ENCODE measurements at places on chromosomes 13 and 19.

- no peak for DNase-seq
Measured at GRCh38 chr19:31668921-31669320, 319.7 kb upstream of the TSHZ3 start.

- DNase-seq, result no peak
Measured at GRCh38 chr19:52603558-52604207, 33.6 kb downstream of the ZNF701 start.

DNA sequence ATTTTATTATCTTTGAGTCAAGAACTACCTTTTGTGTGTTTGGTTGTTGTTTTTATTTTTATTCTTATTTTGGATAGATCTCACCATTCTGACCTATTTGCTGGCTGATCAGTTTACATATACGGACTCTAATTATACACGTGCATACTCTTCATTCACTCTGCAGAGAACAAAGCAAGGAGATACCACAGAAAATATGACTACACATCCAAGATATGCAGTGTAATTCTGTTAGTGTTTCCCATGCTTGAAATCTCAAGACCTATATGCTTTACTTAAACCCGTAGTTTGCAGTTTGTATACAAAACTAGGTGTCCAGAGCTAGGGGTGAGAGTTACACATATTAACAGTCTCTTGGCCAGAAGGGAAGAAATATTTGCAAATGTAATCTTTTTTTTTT, 205.5 kb downstream of the DCLK1 start:
- DNase-seq, result no peak

GRCh38 chr19:16338470-16339360, 14.1 kb downstream of the KLF2 start:
- DNase-seq, result peak; percentile 70

- DNase-seq, result no peak
Measured at GRCh38 chr19:45500918-45501729, 2.9 kb downstream of the PPM1N start.

GRCh38 chr13:22447132-22447886, 733.5 kb upstream of the SGCG start:
- no peak for DNase-seq

DNA sequence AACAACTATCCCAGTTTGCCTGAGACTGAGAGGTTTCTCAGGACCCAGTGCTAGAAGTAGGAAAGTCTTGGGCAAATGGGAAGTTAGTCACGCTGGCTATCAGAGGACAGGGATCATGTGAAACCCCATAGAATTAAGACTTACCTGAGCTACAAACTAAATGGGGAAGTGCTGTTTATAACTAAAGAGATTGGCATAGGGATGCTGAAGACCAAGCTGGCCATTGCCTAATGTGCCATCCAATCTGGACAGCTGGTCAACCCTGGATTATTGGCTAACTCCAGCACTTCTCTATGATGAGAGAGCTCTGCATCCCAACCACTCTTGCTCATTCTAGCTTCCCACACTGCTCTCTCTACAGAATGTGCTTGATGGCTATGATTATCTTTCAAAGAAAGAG, 216.1 kb downstream of the TDRD3 start:
- no peak for DNase-seq

DNA sequence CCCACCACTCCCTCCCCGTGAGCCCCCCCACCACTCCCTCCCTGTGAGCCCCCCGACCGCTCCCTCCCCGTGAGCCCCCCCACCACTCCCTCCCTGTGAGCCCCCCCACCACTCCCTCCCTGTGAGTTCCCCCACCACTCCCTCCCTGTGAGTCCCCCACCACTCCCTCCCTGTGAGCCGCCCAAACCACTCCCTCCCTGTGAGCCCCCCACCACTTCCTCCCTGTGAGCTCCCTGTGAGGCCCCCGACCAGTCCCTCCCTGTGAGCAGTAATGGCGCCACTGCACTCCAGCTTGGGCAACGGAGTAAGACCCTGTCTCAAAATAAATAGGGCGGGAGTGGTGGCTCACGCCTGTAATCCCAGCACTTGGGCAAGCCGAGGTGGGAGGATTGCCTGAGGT, 9.9 kb downstream of the ABCA7 start:
- no peak for DNase-seq

- peak; percentile 23 for DNase-seq
Measured at GRCh38 chr19:10871711-10872545, 575 bp downstream of the CARM1 start.

GRCh38 chr19:30105727-30106126, 163.7 kb downstream of the URI1 start:
- no peak for DNase-seq

DNA sequence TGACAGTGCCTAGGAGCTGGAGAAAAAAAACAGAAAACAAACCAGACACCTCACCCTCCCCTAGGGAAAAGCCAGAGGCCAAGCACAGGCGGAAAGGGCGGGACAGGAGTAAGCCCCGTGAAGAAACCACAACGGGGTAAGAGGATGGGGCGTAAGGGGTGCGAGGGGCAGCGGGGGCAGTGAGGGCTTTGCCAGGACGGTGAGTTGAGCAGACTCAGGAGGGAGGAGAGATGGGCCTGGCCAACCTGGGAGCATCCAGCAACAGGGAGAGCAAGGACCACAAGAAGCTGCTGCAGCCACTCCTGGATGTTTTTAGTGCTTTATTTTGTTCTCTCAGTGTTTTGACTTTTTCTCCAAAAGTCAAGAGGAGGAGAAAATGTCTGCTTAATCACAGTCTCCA, 114.1 kb upstream of the SOX1 start:
- no peak for DNase-seq

DNA sequence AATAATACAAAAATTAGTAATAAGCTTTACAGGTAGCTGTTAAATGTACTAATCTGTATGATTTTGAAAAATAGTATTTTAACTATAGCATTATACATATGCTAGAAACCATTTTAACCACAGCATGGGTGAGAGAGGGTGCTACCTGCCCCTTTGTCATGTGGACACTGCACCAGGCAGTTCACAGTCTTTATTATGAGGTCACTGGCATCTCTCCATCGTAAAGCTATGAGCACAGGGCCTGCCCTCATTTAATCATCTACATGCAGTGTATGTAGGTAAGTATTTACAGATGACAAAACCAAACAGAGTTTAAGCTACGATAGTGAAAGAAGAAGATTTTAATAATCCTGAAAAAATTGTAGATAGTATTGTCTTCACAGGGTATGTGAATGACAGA, 21.7 kb downstream of the EDNRB start:
- no peak for DNase-seq

DNA sequence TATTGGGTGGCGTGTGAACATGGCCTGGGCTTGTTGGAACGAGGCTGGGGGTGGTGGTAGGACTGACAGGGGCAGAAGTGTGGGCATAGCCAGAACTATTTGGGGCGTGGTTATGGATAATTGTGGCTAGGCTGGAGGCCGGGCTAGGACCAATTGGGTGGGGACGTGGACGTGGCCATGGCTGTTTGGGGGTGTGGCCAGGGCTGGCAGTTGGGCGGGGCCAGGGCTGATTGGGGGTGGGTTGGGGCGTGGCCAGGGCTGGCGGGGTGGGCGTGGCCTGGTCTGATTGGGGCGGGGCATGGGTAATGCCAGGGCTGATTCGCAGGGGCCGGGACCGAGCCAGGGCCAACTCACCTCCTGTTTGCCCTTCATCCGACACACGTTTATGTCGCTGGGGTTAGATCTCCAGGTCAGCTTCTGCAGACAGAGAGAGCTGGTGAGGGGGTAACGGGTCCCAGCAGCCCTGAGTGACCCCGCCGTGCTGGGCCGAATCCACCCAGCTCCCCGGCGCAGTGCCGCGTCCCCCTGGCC, 2.8 kb downstream of the SEMA6B start:
- no peak for DNase-seq

DNA sequence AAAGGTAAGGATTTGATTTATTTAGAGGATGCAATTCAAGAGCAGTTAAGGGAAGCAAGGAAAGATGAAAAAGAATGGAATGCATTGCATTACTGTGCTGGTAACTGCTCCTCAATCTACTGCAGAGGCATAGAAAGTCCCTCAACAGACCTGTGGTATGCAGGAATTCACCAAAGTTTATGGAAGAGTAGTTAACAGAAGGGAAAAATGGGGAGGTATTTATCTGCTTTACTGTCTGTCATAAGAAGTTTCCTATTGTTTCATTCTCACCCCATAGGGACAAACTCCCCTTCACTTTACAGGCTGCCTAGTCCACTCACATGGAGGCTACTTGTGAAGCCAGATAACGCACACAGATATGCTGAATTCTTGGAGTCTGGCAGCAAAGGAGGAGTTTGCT, 354.9 kb upstream of the SPRY2 start:
- no peak for DNase-seq

DNA sequence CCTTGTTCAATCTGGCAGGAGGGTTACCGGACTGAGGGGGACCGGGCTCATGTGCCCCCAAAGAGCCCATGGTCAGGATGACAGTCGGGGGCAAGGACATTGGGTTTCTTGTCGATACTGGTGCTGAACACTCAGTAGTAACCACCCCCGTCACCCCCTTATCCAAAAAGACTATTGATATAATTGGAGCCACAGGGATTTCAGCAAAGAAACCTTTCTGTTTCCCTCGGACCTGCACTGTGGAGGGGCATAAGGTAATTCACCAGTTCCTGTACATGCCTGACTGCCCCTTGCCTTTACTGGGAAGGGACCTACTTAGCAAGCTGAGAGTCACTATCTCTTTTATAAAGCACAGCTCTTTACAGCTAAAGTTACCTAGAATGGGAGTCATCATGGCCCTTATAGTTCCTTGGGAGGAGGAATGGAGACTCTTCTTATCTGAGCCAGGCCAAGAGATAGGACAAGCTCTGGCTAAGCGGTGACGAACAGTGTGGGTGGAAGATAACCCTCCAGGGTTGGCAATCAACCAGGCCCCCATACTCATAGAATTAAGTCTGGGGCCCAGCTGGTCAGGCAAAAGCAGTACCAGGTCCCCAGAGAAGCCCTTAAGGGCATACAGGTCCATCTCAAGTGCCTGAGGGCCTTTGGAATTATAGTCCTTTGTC, 603.7 kb downstream of the UQCRFS1 start:
- DNase-seq, result no peak

DNA sequence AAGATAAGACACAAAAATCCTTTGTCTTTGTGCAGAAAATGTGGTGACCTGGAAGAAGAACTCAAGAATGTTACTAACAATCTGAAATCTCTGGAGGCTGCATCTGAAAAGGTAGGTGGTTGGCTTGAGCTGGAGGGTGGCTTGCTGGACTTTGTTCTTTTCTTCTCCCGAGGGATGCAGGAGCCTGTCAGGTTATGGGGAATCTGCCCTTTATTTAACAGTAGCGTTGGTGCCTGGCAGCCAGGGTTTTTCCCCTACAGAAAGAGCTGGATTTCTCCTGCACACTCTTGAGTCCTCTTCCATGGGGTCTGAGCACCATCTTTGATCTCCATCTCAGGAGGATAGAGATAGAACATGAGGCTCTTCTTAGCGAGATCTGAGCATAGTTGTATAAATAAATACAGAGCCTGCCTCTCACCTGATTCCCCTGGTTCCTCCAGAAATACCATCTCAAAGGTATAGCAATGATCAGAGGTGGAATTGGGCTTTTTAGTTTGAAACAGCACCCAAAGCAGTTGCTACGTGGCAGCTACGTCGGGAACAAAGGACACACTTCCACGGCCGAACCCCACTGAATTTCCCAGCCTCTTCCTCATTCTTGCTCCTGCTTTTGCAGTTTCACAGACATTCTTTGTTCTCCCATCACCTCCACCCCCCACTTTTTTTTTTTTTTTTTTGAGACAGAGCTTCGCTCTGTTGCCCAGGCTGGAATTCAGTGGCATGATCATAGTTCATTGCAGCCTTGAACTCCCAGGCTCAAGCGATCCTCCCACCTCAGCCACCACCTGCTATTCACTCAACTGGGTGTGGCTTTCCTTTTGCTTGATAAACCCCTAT, 12.9 kb downstream of the TPM4 start:
- DNase-seq, result no peak

GRCh38 chr19:17220207-17220758, 5.1 kb downstream of the USE1 start:
- peak; percentile 29 for DNase-seq

GRCh38 chr19:1975162-1975480, 34.1 kb downstream of the CSNK1G2 start:
- no peak for DNase-seq

GRCh38 chr19:32067685-32068084, 277.7 kb upstream of the ZNF507 start:
- DNase-seq, result no peak

GRCh38 chr19:42023121-42023942, 29.3 kb upstream of the ATP1A3 start:
- DNase-seq, result peak; percentile 9

DNA sequence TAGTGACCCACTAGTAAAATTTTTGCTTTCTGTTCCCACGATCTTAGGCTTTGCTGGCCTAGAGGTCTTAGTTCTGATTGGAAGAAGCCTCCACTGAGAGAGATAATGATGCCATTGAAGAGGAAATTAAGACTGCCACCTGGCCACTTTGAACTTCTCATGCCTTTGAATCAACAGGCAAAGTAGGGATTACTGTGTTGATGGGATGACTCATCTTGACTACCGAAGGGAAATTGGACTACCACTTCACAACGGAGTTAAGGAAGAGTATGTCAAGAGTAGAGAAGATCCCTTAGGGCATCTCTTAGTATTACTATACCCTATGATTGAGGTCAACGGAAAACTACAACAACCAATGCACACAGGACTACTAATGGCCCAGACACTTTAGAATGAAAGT, 12.7 kb upstream of the FREM2 start:
- DNase-seq, result no peak

DNA sequence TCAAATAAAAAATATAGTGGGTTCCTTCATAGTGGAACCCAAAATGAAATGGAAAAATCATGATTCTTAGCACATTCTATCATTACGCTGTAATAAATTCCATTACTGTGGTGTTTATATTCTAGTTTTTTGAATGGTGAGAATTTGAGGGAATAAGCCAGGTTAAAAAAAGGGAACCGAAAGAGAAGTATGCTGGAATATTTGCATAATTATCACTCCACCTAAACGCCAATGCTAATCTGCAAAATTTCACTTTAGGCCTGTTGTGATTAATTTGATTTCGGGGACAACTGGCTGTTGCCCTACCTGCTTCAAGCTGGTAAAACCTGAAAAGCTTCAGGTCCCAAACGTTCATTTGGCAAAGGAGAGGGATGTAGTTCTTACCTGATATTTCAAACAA, 32.1 kb upstream of the SCEL start:
- DNase-seq, result no peak

GRCh38 chr13:19759669-19760068, 23.1 kb downstream of the PSPC1 start:
- no peak for DNase-seq

DNA sequence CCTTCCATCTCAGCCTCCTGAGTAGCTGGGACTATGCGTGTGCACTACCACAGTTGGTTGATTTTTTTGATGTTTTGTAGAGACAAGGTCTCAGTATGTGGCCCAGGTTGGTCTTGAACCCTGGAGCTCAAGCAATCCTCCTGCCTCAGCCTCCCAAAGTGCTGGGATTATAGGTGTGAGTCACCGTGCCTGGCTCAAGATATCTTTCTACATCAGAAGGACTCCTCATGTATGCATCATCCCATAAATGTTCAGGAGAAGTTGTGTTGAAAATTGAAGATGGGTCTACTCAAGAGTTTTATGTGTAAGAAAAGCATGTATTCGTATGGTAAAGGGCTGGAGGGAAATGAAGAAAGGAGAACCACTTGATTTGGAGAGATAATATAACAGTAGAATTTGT, 71.8 kb upstream of the STK24 start:
- no peak for DNase-seq

Measured in stimulated activated CD4-positive, alpha-beta T cell treated with anti-CD3 and anti-CD28 coated beads, Interleukin-4, amount 100 ng/mL, for 24 hours (primary cell).